Activated CD8-positive, alpha-beta T cell treated with anti-CD3 and anti-CD28 coated beads for 36 hours (primary cell): ENCODE measurements at places on chromosomes 16 and 17. TPM values are rescaled to one million over a fixed set of nuclear protein-coding genes. Genes with fewer than 3 reads are reported as not detected.

- peak; percentile 38 for DNase-seq
Observed at GRCh38 chr16:526181-527014, 1.1 kb upstream of the CAPN15 start.

DNA sequence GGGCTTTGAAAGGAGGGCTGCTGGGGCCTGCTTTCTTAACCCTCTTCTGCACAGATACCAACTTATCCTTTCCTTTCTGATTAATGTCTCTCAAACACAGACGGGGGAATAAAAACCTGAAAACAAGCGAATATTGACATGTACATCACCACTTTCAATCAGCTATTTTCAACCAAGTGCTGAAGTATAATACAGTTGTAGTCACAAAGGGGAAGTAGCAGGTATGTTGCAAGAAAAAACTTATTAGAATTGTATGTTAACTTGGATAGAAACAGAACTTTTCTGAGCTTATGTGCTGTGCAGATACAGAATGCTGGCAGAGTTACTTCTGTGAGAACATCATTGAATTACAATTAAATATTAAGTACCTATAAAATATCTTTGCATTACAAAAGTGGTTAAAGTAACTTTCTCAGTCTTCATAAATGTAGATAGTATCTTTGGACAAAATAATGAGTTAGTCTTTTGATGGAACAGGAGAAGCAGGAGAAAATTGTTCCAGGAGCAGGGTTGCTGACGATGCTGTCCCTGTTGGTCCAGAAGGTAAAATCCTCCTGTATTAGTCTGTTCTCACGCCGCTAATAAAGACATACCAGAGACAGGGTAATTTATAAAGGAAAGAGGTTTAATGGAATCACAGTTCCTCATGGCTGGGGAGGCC, 59.5 kb downstream of the RPTOR start:
- DNase-seq = no peak

DNA sequence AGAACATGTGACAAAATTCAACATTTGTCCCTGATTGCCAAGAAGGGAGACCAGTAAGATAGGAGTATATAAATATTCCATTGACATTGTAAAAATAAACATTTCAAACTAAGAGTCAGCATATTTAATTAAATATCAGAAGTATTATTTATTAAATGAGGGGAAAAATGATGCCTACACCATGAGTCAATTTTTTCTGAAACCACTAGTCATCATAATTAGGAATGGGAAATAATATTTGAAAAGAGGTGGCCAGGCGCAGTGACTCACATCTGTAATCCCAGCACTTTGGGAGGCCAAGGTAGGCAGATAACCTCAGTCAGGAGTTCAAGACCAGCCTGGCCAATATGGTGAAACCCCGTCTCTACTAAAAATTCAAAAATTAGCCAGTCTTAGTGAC, 2.1 kb downstream of the CMTM1 start:
- DNase-seq = no peak

GRCh38 chr16:72241930-72242329, 70.0 kb upstream of the PMFBP1 start:
- DNase-seq = peak; percentile 4

TBC1D3G gene
- not detected for total RNA-seq

- DNase-seq = no peak
Observed at GRCh38 chr17:78027121-78027520, 68.6 kb downstream of the TNRC6C start.

DNA sequence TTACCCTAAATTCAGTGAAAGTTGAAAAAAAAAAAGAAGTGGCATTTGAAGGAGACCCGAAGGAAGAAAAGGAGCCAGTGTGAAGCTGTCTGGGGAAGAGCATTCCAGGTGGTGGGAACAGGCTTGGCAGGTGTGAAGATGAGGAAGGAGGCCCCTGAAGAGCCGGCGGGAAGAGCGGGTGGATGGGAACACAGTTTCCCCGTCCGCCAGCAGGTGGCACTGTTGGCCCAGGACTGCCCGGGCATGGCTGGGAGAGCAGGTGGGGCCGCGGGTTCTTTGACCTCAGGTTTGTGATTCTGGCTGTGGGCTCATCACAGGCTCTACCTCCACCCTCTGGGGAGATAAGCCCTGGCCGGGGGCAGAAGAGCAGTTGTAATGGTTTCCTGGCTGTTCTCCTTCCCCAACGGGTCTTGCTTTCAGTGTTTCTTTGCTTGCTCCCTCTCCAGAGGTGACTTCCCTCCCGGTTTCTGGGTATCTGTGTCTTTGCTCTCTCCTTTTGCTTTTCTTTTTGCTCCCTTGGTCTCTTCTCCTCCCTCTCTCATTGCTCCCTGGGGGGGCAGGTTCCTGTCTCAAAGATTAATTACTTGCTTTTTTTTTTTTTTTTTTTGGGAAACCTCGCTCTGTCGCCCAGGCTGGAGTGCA, 32.3 kb downstream of the RAP1GAP2 start:
- DNase-seq = peak; percentile 84

DNA sequence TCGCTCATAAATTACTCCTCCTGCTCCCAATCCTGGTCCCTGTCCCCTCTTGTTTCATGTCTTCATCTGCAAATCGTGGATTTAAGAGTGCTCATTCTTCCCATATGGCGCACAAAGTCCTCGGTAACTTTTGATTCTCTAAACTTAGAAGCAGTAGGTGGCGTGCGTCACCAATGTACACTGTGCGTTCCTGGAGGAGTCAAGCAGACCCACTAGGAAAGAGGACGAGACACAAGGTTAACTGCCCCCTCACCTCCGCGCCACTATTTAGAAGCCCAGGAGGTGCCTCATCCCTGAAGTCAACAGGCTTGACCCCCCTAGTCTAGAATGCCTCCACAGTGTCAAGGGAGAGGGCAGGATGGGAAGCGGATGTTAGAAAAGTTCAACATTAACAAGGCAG, 2.9 kb downstream of the SLC13A5 start:
- DNase-seq = no peak

APOBR gene
- 5.5 TPM for total RNA-seq

CDH5 gene
- total RNA-seq = not detected

DNA sequence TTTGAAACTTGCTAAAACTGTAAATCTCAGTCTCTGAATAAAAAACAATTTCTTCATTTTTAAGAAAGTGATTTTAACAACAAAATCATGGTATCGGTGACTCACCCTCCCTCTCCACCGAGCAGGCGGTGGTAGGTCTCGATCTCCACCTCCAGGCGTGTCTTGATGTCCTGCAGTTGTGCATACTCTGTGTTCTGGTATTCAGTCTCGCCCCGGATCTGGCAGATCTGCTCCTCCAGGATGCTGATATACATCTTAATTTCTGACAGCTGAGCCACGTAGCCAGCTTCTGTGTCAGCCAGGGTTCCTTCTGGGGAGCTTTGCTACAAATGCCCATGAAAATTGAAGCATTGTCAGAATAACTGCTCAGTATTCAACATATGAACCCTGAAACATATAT, 15.4 kb upstream of the KRT24 start:
- no peak for DNase-seq

DNA sequence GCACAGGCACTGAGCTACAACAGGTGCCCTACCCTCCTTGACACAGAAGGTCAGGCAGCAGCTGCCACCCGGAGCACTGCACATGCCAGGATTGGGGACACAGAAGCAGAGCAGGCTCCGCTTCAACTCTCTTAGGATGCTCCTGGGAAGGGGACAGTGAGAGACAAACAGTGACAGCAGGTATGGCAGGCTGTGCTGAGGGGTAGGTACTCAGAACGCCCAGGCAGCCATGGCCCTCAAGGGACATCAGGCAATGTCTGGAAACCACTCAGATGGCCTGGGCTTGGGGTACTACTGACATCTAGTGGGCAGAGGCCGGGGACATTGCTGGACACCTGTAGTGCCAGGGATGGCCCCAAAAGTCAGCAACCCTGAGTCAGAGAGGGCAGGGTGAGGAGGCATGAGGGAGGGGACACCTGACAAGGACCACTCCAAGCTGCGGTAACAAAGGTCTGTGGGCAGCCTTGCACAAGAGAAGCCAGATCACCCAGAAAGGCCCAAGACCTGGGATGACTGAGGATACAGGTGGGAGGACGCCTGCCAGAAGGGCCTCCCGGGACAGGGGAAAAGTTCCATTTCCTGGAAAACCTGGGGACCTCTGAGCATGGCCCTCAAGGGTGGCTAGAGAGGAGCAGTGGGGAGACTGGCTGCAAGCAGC, 21.2 kb downstream of the PEMT start:
- DNase-seq = peak; percentile 12

DNA sequence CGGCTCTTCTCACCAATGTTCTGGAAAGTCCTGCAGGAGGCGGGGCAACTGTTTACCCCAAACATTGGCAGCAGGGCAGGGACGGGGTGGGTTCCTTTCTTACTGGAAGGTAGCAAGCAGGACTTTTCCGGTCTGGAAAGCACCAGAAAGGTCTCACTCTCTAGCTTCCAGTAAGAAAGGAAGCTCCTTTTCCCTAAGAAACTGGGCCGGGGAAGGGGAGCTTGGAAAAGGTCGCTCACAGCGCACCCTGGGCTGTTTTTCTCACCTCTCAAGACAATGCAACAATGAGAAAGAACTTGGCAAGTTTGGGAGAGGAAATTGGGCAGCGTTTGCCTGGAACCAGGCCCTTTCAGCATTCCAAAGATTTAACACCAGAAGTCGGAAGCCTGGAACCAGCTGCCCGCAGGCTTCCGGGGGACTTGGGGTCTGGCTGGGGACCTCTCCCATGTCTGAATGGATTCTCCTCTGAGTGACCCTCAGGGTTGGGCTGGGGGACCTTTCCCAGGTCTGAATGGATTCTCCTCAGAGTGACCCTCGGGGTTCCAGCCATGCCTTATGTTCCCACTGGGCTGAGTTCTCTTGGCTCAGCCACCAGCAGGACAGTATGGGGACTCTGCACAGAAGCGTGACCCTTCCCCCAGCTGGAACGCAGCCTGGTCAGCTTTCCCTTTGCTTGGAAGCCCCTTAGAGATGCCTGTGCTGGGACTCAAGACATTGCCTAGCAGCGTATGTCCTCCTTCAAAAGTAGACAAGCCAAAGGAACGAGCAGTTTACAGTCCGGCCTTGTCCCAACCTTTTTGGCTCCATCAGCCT, 166.5 kb upstream of the PLCG2 start:
- no peak for DNase-seq

GRCh38 chr16:67279296-67280089, at the start of gene PLEKHG4:
Gene PLEKHG4, plus strand, starts transcription at chr16:67279532. Its CDS starts 513 bp downstream, at chr16:67280045.
- peak; percentile 87 for DNase-seq

DNA sequence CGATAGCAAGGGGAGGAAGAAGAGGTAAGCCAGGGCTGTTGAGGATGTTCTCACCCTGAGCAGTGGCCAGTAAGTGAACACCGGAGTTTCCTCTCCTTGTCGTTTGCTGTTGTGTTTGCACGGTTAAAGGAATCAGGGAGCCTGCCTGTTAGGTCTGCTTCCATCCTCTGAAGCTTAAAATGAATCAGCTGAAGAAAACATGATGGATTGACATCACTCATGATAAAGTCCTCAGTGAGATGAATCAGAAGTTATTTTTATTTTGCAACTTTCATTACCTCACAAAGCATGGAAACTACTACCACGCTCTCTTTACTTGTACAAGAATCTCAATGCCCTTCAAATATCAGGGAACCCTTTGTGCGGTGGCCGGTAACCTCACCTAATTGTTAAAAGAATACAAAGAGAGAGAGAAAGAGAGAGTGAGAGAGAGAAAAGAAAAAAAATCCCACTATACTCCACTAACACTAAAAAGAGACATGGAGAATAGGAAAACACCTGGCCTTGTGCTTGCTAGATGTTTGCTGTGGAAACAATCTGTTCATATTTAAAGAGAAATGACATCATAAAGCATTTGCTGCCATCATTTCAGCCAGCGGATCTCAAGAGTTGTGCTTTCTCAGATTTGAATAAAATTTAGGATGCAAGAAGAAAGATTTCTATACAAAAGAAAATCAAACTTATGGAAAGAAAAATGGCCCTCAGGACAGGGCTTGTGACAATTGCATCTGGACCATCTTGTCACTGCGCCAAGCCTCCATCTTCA, 441.6 kb upstream of the SALL1 start:
- DNase-seq = no peak

AANAT gene
- total RNA-seq = 0.34 TPM

DNA sequence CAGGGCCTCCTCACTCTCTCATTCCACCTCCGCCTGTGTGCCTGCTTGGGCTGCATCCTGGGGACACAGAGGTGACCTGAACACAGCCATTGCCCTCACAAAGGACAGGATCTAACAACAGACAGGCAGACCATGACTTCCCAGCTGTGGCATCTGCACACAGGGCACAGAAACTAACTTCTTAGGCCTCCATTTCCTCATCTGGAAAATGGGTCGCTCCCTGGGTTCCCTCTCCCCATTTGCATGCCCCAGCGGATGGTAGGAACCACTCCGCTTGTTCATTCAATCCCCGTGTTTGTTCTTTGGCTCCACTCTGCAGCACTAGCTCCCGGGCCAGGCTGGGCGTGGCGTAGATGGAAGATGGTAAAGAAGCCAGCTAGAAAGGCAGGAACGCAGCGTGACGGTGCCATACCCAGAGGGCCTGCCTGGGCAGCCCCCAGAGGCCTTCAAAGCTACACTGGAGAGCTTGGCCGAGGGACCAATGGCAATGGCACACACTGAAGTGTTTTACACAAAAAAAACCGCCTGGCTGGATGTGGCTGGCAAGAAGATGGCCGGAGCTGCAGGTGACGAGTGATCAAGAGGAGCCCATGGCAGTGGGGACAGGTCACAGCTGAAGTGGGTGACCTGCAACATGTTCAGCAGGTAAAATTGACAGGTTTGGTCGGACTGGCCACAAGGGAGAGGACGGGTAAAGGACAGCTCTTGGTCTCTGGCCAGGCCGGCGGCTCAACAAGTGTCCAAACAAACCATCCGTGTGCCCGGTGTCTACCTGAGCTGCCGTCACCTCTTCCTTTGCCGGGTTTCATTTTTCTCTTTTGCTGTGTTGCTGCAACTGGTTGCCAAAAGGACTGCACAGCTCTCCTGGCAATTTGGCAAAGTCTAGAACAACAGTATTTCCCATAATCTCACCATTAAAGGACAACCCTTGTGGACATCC, 66.9 kb downstream of the SOCS1 start:
- DNase-seq = no peak

DNA sequence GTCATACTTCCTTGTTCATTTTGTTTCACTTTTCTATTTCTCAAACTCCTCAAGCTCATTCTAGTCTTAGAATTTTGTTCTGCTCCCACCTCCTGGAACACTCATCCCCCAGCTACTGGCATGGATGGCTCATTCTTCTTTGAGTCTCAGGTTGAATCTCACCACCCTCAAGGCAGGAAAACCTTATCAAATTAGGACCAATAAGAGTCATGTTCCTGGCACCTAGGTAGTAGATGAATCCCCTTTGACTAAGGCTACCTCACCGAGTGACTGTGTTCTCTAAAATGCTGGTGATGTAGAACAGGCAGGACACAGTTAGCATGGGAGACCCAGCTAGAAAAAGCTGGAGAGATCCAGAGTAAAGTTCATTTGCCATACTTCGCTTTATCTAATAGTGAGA, 1050.8 kb upstream of the EEF2KMT start:
- no peak for DNase-seq

- no peak for DNase-seq
Observed at GRCh38 chr16:57871456-57871855, 69.2 kb upstream of the KIFC3 start.
